ENCODE measurements at places on chromosomes 1 and 21.

DNA sequence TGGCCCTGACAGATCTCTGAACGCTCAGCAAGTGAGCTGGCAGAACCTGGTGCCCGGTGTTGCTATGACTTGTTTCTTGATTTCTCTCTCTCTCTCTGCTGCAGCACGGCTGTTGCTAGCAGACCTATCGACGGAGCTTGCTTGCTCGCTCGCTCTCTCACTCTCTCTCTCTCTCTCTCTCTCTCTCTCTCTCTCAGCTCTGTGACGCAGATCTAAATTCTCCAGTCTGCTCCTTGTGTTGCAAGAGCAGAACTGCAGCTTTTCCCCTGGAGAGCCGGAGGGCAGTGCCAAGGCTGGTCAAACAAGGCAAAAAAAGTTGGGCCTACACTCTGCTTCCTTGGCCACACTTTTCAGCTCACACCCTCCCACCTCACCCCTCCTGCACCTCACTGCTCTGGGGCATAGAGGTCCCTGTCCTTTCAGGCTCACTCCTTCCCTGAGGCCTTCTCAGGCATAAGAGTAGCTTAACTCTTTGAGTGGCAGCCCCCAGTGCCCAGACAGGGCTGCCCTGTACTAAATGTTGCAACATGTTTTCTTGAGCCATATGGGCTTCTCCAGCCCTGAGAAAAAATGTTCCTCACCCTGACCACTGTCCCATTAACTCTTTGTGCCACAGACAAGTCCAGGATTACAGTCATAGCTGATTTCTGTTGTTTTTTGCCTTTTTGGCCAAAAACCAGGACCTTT is 72.2 kb downstream of the CD46 start:
- peak; percentile 70 for DNase-seq

- no peak for DNase-seq
Observed at GRCh38 chr1:114126261-114127095, 27.2 kb downstream of the SYT6 start.

GRCh38 chr21:25881524-25882376 is 147.0 kb downstream of the GABPA start:
- DNase-seq: no peak

GRCh38 chr21:14683063-14683462 is 136.9 kb upstream of the SAMSN1 start:
- no peak for DNase-seq

DNA sequence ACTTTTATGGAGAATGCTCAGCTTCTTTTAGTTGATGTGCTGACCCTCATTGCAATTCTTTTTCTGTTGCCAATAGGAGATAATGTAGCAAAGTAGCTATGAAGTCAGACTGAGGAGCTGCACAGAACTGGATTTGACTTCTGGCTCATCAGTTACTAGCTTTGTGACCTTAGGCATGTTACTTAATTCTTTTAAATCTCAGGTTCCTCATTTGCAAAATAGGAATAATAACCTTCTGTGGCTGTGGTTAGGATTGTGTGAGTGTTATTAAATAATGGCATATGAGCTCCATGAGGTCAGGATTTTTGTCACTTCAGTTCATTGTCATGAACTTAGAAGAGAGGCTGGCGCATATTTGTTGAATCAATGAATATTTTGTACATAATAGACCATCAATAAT is 237.6 kb upstream of the SGIP1 start:
- DNase-seq: no peak

GRCh38 chr1:107559881-107560280 is 405.1 kb downstream of the VAV3 start:
- no peak for DNase-seq

- DNase-seq: no peak
Observed at GRCh38 chr1:36224537-36225282, 467 bp downstream of the THRAP3 start.

Measured in T-helper 22 cell (primary cell).